EL (cell line): ENCODE measurements at places on chromosomes 7 and 10.

DNA sequence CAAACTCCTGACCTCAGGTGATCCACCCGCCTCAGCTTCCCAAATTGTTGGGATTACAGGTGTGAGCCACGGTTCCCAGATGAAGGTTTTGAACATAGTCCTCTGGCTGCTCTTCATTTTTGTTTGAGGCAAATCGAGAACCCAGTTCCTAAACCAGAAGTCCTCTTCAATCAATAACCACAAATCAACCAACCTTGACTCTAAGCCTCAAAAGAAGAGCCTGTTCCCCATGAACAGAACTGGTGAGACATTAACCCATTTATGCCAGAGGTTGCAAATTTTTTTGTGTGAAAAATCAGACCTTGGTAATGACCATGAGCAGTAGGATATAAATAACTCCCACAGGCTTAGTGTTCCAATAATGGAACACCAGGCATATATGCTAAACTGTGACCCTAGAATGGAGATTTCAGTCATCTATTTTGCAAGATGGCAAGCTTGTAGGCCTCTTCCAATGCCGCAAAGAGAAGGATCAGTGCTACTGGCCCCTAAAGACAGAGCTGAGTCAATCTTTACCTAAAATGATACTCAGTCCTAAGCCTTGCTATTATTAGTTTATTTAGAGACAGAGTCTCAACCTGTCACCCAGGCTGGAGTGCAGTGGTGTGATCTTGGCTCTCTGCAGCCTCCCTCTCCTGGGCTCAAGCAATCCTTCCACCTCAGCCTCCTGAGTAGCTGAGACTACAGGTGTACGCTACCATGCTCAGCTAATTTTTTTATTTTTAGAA is 15.9 kb downstream of the KPNA7 start:
- no peak for DNase-seq

- no peak for DNase-seq
Measured at GRCh38 chr10:115023715-115024114, 69.5 kb upstream of the ATRNL1 start.

GRCh38 chr7:11950281-11950680 is 118.3 kb upstream of the THSD7A start:
- no peak for DNase-seq

DNA sequence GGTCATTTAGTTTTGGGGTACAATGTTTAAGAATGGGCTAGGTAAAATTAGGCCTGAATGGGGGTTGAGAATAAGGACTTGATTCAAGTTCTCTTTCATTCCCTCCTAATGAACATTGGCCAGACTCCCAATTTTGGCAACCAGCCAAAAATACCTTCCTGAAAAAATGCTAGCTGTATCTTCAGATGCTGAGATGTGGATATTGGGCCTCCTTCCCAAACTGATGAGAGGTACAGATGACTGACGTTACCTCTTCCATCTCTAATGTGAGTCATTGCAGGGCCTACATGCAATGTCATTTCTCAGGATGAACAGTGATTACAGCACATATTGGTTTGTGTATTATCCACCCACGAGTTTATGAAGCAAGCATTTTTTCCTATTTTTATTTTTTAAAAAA is 151.6 kb downstream of the SND1 start:
- peak; percentile 8 for DNase-seq

DNA sequence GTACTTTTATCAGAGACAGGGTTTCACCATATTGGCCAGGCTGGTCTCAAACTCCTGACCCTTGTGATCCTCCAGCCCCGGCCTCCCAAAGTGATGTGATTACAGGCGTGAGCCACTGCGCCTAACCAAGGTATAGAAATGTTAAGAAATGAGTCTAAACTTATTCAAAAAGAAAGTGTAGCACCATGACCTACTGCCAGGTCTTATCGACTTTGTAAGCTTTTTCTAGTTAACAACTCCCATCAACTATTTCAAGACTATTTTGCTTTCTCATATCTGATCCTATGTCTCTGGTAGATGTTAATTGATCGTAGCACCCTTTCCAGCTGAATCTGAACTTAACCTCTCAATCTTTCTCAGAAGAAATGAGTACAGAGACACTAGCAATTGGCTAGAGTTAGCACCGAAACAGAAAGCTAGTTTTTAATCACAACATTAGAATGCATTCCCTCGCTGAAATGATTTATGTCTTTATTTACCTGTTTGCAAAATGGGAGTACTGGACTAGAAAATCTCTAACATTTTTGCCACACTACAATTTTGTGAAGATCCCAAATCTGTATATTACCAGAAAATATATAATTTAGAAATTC is 114.0 kb upstream of the HGF start:
- no peak for DNase-seq

GRCh38 chr7:152751449-152752141 is 8.0 kb upstream of the ACTR3B start:
- DNase-seq = no peak

DNA sequence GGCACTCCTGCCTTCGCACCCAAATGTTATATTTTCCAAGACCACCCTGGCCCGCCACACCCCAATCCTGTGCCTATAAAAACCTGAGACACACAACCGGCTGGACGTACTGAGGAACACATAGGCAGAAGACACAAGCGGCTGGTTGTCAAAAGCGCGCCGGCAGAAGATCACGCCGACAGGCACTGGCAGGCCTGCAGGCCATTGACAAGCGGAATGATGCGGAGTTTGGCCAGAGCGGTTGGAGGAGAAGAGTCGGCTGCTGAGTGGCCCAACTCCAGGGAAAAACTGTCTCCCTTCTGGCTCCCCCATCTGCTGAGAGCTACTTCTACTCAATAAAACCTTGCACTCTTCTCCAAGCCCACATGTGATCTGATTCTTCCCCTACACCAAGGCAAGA is 39.7 kb upstream of the SAMD8 start:
- no peak for DNase-seq

- DNase-seq = no peak
Measured at GRCh38 chr10:130351466-130352290, 215.5 kb downstream of the GLRX3 start.

DNA sequence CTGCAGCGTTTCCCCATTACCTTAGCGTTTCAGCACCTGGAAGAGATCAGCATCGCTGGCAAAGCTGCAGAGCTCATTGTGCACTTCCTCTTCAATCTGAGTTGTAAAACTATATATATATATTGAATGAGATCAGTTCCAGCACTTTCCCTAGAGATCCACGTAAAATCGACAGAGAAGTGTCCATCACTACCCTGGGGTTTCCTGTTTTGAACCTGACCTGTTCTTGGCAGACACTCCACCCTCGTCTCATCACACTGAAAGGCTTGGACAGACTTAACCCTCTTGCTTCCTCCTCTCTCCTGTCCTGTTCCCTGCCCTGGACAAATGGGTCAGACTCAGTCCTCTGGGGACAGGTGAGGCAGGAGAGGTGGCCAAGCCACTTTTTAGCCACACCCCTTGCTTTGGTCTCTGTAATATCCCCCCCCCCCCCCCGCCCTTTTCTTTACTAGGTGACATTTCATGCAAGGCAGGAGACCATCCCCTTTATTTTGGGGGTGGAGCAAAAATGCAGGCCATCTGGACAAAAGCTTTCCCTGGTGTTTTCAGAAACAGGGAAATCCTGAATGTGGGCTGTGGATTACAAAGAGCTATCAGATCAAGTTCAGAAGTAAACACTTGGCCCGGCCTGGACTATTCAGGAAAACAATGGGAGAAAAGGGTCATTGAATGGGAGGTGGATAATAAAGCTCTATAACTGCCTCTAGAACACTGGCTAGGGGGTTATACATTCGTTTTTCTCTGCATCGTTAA is 83.7 kb upstream of the KDM7A start:
- DNase-seq = no peak

DNA sequence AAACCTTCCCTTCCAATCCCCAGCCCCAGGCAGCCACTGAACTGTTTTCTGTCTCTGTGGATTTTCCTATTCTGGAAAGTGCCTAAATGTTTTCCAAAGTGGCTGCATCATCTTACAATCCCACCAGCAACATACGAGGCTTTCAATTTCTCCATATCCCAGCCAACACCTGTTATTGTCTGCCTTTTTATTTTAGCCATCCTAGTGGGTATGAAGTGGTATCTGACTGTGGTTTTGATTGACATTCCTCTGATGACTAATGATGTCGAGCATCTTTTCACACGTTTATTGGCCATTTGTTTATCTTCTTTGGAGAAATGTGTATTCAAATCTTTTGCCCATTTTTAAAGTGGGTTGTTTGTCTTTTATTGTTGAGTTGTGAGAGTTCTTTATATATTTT is 6.2 kb upstream of the SMC3 start:
- DNase-seq = no peak

- DNase-seq = no peak
Measured at GRCh38 chr10:12769323-12770044, 232.0 kb downstream of the CCDC3 start.

- no peak for DNase-seq
Measured at GRCh38 chr7:49295146-49295545, 370.8 kb downstream of the CDC14C start.

DNA sequence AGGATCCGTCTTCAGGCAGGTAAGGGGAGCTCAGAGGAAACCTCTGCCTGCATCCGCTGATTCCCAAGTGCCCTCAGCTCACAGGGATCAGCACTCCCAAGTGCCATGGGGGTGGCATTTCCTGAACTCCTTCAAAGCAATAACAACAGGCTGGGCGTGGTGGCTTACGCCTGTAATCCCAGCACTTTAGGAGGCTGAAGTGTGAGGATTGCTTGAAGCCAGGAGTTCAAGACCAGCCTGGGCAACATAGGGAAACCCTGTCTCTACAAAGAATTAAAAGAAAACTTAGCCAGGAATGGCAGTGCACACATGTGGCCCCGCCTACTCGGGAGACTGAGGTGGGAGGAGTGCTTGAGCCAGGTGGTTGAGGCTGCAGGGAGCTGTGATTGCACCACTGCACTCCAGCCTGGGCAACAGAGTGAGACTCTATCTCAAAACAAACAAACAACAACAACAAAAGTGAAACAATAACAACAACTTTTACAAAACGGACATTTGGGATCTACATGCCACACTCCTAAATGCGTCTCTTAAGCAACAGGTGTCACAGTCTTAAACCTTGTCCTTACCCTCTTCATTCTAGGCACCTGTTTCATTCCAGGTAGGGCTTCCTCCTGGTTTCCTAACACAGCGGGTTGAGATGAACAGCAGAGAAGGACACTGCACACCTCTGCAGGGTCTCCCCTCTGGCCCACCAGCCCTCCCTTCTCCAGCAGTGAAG is 73.8 kb downstream of the PAXIP1 start:
- DNase-seq = no peak

DNA sequence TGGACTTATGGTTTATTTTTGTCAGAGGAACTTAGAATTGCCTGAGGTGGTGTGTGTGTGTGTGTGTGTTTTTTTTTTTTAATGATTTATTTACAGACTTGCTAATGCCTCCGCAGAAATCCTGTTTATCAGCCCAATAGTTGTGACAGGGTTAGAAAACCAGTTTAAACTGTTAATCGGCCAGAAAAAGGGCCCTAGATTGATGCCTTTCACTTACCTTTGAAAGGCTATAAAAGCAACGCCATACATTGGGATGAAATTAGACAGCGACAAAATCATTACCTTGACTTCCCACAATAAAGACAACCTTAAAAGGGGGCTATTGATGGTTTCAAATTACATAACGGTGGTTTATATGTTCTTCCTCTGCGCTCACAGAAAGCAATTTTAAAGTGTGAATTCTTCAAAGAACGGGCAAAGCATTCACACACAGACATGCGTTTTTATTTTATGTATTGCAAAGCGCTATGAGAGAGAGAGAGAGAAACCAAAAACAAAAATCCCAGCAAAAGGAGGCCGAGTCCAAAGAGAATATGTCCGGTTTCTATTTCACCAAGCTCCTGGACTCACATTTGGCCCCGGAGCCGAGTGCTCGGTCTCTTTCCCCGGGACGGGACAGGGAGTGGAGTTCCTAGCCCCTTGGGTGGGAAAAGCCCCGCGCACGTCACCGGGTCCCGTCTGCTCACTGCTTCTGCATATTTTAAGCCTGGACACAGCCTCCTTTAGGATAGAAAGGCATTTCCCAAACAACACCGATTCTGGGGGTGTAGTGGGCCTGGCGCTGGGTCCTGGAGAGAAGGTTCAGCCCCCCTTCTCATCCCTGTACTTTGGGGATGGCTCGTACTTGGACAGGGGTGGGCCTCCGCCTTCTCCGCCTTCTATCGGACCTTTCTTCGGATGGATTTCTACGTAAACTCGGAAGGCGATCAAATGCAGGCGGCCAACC is 26.8 kb upstream of the VAX1 start:
- DNase-seq = no peak

- DNase-seq = no peak
Measured at GRCh38 chr7:150620061-150620460, 12.1 kb downstream of the GIMAP6 start.

DNA sequence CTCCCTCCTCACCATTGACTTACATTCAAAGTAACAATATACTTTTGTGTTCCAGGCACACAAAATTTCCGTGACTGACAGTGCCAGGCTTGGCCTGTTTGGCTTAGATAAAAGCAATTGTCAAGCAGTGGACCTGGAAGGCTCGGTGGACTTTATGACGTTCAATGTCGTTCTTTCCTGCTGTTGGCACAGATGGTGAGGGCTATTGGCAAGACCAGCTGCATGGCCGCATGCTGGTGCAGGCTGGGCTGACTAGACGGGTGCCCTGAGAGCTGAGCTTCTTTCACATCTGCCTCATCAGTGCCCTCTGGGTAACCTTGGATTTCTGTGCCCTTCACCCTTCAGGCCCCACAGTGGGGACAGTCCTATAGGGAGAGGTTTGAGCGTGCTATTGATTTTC is 45.2 kb downstream of the WIPF3 start:
- no peak for DNase-seq

DNA sequence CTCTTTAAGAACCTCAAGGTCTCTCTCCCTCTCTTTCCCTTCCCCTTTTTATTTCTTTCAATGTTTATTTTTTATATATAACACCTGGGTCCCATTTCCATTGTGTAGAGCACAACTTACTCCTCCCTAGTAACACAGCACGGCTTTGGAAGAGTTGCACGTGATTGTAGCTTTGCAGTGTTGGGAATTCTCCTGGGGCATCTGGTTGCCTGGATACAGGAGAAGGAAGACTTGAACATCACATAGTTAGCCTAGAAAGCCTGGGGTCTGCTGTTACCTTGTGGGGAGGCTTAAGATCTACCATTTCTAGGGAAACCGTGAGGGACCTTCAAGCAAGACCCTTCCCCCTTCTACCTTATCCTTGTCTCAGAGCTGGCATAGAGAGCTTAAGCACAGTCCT is 41.1 kb upstream of the NFKB2 start:
- DNase-seq = no peak

DNA sequence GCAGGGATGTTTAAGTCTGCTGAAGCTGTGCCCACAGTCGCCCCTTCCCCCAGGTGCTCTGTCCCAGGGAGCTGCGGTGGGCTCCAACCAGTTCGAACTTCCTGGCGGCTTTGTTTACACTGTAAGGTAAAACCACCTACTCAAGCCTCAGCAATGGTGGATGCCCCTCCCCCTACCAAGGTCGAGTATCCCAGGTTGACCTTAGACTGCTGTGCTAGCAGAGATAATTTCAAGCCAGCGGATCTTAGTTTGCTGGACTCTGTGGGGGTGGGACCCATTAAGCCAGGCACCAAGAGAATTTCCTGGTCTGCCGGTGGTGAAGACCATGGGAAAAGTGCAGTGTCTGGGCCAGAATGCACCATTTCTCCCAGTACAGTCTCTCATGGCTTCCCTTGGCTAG is 56.0 kb downstream of the CCDC7 start:
- no peak for DNase-seq

- DNase-seq = peak; percentile 91
Measured at GRCh38 chr7:75772081-75773077, at the start of gene CCL26. CCL26 (minus strand) TSS chr7:75772211; CDS start chr7:75772176, 35 bp downstream.
